Transverse colon (tissue), 4 donors: ENCODE measurements at places on chromosomes 13 and 19.

GRCh38 chr13:49814551-49815270, 22.2 kb upstream of the KPNA3 start:
- DNase-seq = no peak

- DNase-seq = no peak
These were observed 61.4 kb downstream of the GPR12 start for GRCh38 chr13:26699197-26699490.

DNA sequence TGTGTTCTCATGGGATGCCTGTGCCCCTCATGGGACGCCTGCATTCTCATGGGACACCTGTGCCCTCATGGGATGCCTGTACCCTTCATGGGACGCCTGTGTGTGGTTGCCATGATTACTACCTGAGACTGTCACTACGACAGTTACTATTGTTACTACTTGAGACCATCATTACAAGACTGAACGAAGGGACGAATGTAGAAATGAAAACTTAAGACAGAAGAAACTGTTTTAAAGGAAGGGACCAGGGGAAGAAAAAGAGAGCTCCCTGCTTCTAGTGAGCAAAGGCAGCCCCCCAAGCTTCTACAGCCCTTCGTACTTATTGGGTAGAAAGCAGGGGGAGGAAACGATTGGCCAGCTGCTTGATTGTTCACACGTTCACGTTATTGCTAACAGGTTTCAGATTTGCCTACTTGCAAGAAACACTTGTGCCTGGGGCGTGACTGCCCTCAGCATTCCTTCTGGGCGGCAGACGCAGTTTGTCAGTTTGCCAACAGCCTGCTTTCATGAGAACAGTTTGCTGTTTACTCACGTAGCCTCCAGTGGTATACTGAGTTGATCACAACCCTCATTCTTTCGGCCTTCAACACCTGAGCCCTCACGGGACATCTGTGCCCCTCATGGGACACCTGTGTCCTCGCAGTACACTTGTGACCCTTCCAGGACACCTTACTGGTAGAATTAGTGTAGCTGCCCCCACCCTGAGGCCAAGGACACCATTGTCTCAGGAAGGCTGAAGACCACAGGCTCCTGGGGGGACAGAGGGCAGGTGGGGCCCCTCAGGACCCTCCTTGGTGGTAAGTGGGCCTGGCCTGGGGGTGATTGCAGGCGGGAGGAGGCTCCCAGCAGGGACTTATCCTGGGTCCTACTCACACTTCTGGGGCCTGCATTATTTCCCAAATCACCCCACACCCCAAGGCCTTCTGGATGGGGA, 2.5 kb upstream of the S1PR4 start:
- peak; percentile 87 for DNase-seq

- DNase-seq = no peak
These were observed 317.3 kb downstream of the PCDH17 start for GRCh38 chr13:57948884-57949283.

DNA sequence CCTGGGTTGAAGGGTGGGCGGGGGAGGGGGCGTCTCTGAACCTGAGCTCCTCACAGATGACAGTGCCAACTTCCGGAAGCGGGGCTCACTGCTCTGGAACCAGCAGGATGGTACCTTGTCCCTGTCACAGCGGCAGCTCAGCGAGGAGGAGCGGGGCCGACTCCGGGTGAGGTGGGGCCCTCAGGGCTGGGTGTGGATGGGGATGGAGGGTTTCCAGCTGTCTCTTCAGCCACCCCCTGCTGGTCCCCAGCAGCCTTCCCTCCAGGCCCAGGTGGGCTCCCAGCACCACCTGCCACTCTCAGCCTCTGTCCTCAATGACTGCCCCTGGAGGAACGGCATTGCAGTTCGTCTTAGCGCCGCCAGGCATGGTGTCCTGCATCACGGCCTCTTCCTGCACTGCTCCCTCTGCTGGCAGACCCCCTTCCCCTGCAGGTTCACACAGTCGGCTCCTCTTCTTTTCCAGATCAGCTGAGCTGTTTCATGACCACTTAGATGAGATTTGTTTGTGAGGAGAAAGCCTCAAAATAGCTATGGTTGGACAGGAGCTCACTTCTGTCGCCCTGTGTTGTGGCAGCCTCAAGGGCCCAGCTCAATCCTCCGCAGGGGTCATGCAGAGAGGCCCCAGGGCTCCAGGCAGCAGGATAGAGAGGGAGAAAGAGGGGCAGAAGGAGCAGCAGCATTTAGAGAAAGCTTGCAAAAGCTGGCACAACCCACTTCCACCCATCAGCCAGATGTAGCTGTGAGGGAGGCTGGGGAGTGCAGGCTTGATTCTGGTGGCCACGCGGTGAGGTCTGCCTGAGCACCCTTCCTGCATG, 2.5 kb upstream of the GARIN5A start:
- DNase-seq = no peak

DNA sequence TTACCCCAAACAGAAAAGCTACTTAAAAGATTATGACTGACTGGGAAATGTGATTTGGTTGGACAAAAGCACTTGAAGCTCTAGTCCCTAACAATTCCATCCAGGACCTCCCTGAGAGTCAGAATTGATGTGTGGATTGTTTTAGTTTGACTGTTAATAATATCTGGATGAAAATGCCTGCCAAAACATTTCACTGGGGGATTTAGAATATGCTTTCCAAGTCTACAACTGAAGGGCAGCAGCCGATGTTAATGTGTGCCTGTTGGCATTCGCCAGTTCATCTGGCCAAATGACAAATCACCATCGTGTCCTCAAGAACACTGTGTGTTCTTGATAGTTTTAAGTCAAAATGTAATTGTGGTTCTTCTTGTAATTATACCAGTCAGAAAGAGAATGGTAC, 76.0 kb upstream of the TSC22D1 start:
- no peak for DNase-seq
